ENCODE measurements at places on chromosomes 4 and X.
A peak's percentile ranks its signal among the peaks of the same experiment; 100 is the strongest.

- DNase-seq, result no peak
Observed at GRCh38 chr4:3384771-3385710, 56.7 kb upstream of the HGFAC start.

GRCh38 chr4:5905714-5906113 lies 12.8 kb upstream of the CRMP1 start:
- DNase-seq, result no peak

- DNase-seq, result no peak
Observed at GRCh38 chr4:171947400-171947799, 134.2 kb downstream of the GALNTL6 start.

DNA sequence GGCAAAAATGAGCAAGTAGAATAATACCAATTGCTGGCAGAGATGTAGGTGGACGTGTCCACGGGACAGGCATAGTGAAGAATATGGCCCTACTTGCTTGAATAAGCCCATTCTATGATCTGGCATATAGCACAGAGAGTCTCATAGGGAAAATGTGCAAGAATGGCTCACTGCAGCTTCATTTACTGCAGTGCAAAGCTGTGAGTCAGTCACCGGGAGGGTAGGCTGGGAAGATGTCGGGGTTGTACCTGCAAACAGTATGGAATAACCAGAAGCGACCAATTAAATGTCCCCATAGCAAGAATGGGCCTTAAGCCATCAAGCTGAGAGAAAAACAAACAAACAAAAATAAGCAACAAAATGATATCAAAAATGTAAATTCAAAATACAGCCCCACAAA lies 74.3 kb downstream of the DHX15 start:
- DNase-seq, result no peak

DNA sequence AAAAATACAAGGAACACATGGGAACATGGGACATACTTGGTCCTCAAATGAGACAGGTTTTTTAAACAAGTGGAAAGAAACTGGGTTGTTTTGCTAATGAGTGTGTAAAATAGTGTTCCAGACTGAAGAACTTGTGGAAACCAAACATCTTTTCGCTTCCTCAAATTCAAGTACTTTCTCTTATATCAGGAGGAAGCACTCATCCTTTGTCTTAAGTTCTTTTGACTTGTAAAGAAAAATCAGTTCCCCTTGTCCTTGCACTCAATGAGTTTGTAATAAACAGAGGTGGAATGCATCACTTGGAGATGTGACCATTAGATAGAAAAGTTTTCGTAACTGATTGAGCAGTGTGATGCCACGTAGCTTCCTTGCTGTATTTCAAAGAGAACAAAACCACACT lies 101.1 kb downstream of the PHOX2B start:
- DNase-seq, result no peak

- DNase-seq, result no peak
Observed at GRCh38 chr4:149955780-149956390, 122.4 kb upstream of the DCLK2 start.

GRCh38 chr4:83858131-83858530 lies 322.2 kb downstream of the GPAT3 start:
- DNase-seq, result no peak

DNA sequence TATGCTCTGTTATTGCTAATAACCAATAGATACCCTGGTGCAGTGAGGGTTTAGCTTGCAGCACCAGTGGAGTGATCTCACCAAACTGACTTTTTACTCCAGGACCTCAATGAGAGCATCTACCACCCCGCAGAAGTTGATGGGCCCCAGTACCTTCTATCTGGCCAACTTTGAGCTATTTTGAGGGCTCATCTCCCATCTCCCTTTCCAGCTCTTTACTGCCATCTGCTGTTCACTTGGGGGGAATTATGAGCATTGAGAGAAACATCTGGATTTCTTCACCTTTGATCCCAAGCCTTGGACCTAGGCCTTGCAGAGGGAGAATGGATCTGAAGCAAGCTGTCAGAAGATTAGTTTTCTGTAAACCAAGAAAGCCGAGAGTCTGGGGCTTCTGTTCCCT lies 143.6 kb downstream of the TMEM164 start:
- no peak for DNase-seq

DNA sequence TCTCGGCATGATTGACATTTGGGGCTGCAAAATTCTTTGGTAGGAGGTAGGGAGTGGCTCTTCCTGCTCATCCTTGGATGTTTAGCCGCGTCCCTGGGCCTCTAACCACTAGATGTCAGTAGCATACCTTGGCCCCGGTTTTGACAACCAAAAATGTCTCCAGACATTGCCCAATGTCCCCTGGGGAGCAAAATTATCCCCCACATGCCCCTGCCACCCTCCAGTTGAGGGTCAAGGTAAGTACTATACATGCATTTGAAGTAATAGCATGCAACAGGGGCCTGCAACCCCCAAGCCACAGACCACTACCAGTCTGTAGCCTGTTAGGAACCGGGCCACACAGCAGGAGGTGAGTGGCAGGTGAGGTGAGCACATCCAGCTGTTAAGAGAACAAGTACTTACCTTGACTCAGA lies 17.6 kb upstream of the KIAA1210 start:
- no peak for DNase-seq

GRCh38 chr4:105426187-105426897 lies 47.5 kb downstream of the PPA2 start:
- no peak for DNase-seq

DNA sequence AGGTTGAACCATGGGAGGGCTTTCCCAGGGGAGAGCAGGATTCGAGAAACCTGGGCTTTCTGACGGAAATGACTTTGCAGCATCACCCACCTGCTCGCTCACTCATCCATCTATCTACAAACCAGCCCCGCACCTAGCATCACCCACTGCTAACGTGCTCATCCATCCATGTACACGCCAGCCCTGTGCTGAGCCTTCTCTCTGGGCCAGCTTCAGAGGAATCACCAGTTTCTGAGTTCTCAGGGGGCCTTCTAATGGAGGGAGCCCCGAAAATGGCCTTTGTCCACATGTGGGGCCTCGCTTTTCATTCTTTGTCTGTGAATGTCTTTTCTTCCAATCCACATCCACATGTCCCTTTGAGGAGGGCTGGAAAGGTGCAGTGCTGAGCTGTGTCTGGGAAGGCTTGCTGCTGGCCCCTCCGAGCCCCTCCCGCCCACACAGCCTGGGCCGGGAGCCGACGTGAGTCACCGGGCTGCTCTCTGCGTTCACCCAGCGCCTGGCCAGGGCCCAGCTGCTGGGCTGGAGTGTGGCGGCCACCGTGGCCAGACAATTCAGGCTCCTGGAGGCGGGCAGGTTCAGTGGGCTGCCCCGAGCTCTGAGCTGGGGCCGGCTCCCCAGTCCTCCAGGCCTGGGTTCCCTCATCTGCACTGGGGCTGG lies 14.7 kb downstream of the SORCS2 start:
- DNase-seq, result no peak

GRCh38 chr4:62544428-62544827 lies 1344.3 kb downstream of the ADGRL3 start:
- no peak for DNase-seq

DNA sequence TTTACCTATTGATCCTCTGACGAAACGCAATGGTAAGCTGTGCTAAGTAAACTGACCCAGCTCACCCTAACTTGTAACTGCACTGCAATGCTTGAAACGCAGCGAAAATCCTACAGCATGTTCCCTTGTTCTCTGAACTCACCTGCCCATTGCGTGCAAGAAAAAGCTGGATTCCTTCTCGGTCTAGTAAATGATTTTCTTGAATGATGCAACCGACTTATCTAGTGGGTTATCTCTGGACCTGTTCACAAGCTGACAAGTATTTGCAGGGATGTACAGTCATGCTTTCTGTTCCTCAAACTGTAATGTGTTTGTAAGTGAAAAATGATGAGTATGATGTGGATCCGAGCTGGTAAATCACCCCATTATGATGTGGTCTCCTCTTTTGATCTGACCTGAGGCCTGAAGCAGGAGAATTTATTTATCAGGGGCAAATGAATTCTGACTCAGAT lies 140.1 kb downstream of the BTC start:
- DNase-seq, result no peak

DNA sequence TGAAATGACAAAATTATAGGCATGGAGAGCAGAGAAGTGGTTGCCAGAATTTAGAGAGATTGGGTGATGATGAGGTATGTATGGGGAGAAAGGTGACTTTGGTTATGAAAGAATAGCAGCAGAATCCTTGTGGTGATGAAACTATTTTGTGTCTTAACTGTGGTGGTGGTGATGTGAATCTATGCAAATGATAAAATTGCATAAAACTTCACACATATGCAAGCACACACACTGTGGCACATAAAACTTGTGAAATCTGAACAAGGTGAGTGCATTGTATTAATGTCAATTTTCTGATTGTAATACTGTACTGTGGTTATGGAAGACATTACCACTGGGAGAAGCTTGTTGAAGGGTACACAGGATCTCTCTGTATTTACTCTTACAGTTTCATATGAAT lies 91.0 kb downstream of the IL15 start:
- DNase-seq, result no peak

GRCh38 chr4:71440612-71441011 lies 101.8 kb downstream of the SLC4A4 start:
- DNase-seq, result no peak

DNA sequence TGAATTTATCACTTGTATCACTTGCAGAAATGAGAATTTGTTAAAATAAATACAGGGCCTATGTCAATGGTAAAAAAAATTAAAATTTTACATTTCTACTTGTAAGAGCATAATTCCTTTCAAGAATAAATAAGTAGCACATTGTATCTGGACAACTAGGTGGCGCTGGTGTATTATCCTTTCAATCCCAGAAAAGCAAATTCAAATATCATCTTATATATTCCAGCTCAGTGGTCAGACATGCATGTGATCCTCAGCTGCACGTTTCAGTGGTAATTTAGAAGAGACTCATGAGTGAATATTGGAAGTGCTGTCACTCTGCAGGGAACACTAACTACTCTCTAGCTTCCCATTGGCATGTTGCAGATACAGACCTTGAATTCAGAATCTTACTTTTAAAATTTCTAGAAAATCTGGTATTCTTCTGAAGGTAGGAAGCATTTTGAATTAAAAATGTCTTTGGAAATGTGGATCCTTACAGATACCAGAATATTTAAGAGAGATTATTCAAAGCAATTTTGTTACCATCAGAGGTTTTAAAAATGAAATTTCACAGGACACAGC lies 1414.7 kb upstream of the TENM3 start:
- no peak for DNase-seq

- no peak for DNase-seq
Observed at GRCh38 chr4:8029689-8030088, 90.0 kb upstream of the AFAP1 start.

GRCh38 chr4:178462710-178463109 lies 1020.5 kb upstream of the AGA start:
- DNase-seq, result no peak

DNA sequence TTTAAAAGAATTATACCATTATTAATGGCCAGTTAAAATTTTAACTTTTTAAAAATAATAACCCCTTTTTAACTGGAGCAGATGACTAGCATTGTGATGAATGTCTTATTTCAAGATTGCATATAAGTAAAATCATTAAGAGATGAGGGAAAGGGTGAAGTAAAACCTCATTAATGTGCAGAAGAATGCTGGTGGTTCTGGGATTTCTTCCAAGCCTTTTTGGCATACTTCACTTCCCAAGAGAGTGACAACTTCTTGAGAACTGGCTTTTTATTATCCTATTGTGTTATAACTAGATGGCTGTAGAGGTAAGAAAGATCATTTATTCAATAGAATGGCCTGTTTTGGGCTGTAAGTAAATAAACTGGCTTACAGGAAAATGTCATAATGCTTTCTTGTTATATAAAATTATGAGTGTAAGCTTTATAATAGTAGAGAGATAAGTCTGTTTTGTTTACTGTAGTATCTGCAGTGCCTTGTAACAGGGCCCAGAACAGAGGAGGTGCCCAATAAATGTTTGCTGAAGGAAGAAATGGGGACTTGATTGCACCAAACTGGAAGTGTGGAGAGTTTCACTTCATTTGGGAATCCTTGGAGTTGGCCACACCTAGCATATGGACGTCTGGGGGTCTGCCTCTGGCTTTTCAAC lies 242.9 kb upstream of the PITX2 start:
- DNase-seq, result no peak

- no peak for DNase-seq
Observed at GRCh38 chr4:3715061-3715854, 50.9 kb upstream of the ADRA2C start.

DNA sequence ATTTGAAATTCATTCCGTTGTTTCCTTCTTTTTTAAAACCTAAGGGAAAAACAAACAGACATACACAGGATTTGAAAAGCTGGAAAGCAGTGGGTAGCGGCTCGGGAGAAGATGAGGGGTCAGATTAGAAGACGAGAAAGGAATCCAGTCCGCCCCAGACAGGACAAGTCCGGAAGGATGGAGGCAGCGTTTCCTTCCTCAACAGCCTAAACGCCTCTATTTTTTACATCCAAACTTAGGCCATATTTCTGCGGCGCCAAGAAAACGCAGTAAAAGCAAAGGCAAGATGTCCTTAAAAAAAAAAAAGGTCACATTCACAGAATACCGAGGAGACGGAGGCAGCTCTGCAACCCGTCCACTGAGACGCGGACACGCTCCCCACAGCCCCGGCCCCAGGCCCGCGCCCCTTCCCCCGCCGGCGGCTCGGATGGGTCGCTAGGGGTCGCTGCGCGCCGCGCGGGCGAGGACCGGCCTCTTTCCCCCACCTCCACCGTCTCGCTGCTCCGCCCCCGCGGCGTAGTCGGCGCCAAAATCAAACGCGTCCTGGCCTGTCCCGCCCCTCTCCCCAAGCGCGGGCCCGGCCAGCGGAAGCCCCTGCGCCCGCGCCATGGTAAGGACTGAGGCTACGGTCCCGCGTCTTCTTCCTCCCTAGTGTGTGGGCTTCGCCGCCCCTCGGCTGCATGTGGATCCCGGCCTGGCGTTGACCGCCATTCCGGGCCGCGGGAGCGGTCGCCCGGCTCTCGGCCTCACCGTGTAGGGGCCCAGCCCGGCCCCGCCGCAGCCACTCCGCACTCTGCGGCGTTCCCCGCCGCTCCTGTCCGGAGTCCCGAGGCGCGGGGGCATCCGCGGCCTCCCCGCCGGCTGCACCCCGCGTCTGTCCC lies at the start of gene MND1:
Gene MND1, plus strand, starts transcription at position 558 of the 881 bp plus-strand sequence. Its CDS starts 50 bp downstream, at position 608.
- DNase-seq, result peak; percentile 72

DNA sequence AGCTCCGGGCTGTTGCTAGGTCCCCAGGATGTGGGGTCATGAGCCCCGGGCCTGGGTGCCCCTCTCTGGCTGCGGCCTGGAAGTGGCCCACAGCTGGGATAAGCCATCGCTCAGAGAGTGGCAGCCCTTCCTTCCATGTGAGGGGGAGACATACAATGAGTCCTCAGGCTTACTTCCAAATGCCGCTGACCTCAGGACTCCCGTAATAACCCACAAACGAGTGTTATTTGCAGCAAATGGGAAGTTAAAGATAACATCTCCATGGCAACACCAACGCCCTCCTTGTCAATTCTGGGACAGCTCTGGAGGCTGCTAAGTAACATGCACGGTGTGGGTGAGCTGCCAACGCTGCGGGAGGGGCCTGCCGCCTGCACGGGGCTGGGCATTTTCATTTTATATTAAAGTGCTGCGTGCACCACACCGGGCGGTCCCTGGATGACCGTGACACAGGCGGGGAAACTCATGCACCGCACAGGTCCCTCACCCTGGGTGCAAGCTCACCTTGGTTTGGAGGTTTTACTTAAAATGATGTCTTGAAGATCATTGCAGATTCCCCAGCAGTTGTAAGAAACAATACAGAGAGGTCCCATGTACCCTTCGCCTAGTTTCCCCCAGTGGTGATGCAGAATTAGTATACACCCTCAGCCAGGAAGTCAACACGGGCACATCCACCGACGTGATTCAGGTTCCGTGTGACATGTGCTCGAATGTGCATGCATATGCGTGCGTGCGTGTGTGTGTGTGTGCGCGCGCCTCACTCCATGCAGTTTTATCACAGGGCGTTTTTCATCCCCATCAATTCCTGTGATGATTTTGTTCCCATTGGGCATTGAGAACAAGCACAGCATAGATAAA lies 79.4 kb downstream of the ABLIM2 start:
- DNase-seq, result no peak

All from bone marrow (tissue), 2 donors.